ENCODE measurements at places on chromosomes 13 and 19.

DNA sequence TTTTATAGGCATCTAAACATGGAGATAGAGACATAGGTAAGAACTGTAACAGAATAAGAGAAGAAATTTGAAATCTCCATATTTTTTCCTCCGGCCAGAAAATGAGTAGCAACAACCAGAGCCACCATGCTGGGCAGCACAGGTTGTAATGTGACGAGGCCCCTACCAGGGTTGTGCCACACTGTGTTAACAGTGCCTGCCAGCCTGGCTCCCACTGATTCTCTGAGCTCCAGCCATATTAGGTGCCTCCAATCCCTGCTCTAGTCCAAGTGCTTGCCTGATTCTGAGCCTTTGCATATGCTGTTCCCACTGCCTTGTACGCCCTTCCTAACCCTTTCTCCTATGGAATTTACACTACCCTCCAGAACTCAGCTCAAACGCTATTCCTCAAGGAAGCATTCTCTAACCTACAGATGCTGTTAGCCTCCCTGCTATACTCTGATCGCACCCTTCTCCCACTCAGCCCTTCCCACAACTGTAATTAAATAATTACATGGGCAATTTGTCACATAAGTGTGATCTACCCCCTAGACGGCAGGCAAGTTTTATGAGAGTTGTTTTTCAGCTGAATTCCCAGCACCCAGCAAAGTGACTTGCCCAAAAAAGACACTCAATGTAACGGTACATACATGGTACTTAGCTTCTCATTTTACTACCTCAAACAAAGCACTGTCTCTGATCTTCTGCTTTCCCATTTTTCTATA, 37.6 kb upstream of the STARD13 start:
- DNase-seq, result no peak

DNA sequence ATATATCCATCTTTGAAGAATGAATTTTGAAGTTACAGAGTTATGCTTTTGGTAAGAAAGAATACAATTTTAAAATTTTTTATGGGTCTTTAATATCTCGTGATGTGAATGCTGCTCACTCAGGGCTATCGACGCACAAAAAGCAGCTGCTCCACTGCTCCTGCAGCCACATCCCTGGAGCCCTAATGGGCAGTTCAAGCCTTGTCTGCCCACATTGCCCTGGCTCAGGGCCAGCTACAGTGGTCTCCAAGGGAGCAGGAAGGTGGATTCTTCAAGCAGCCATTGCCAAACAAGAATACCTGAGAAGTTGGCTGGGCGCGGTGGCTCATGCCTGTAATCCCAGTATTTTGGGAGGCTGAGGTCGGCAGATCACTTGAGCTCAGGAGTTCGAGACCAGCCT, 85.8 kb downstream of the IPO5 start:
- no peak for DNase-seq

DNA sequence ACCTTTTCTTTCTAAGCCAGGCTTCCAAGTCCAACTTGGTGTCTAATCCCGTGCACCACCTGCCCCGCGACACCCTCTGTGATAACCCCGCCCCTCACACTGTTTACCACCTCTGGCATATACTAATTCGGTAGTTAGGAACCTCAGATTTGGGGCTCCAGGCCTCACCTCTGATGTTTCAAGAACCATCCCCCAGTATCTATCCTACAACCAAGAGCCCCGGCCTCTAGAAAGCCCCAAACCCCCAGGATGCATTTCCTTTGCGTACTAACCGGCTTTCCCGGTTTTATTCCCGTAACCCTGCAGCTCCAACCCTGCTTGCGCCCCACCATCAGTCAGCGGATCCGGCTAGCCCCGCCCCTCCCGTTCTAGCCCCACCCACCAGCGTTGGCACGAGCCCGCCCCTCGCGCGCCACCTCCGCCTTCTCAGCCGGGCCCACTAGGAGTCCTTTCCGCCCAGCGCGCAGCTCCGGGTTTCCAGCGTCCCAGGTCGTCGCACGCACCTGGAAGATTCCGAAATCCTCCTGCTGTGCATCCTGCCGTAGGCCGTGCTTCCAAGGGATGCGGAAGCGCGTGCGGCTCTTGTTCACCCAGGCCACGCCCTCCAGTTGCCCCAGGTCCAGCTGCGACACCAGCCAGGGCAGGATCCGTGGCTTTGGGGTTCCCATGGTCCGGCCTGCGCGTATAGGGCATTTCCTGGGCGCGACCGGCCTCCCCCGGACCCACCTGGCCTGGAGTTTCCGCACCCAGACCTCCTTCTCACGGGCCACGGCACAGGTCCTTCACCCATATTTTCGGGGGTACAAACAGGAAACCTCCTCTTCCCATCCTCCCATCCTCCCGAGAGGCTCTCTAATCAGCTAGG, 1.3 kb downstream of the IRF3 start:
- peak; percentile 83 for DNase-seq

DNA sequence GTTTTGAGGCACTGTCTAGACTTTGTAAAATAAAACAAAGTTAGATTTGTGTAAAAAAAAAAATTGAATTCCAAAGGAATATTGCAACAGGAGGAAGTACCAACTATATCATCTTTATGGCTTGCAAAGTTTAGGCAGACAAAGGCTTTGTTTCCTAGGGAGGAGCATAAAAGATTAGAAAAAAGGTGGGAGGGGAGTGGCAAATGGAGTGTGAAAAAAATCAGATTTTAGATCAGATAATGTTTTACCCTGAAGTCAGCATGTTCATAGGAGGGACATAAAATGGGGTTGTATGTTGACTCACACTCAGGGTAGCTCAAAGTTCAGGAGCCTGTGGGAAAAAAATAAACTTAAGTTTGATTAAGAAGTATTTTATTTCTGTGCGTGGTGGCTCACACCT, 3.7 kb downstream of the ZNF85 start:
- no peak for DNase-seq

DNA sequence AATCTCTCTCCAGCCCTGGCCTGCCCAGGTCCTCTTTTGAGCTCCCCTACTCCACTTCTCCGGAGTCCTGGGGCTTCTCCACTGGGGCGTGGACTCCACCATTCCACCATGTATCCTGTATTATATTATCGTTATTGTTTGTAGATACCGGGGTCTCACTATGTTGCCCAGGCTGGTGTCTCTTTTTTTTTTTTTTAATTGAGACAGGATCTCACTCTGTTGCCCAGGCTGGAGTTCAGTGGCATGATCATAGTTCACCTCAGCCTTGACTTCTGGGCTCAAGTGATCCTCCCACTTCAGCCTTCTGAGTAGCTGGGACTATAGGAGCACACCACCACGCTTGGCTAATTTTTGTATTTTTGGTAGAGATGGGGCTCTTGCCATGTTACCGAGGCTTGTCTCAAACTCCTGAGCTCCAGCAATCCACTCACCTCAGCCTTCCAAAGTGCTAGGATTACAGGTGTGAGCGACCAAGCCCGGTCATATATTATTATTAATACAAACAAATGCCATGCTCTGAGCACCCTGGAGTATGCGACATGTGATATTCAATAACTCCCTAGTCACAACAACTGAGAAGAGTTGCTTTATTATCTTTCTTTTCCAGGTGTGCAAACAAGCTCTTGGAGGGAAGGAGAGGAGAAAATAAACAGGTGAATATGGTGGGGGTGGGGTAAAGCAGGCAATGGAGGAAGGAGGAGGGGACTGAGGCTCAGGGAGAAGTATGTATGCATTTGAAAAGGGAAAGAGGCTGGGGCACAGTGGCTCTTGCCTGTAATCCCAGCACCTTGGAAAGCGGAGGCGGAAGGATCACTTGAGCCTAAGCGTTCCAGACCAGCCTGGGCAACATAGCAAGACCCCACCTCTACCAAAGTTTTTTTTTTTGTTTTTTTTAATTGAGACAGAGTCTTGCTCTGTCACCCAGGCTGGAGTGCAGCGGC, 2.8 kb upstream of the CERS4 start:
- no peak for DNase-seq

- DNase-seq, result no peak
These were observed 15.5 kb downstream of the KASH5 start for GRCh38 chr19:49403404-49404187.

- no peak for DNase-seq
These were observed 222.4 kb downstream of the OLFM4 start for GRCh38 chr13:53250977-53251376.

GRCh38 chr19:40392123-40392522, 2.1 kb upstream of the HIPK4 start:
- no peak for DNase-seq

- DNase-seq, result no peak
These were observed 309.5 kb downstream of the MTUS2 start for GRCh38 chr13:29129616-29130015.

- DNase-seq, result no peak
These were observed 150.8 kb downstream of the FLT1 start for GRCh38 chr13:28344163-28344562.

DNA sequence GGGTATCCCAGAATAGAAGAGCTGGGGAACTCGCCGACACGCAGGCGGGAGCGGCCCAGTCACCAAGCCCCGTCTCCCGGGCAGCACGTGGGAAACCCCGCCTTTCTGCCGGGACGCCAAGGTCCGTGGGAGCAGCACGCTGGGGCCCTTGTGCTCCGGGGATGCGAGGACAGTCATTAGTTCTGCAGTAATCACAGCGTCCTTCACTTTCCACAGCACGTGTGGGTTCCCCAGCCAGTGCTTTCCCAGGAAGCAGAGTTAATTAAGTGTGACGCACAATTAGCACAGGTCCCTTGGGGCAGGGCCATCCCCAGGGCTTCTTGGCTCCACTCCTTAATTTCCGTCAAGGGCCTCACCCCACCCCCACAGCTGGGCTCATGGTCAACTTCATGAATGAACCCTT, 64.3 kb upstream of the C13orf46 start:
- no peak for DNase-seq

GRCh38 chr13:99326012-99326411, 18.8 kb upstream of the GPR183 start:
- no peak for DNase-seq

DNA sequence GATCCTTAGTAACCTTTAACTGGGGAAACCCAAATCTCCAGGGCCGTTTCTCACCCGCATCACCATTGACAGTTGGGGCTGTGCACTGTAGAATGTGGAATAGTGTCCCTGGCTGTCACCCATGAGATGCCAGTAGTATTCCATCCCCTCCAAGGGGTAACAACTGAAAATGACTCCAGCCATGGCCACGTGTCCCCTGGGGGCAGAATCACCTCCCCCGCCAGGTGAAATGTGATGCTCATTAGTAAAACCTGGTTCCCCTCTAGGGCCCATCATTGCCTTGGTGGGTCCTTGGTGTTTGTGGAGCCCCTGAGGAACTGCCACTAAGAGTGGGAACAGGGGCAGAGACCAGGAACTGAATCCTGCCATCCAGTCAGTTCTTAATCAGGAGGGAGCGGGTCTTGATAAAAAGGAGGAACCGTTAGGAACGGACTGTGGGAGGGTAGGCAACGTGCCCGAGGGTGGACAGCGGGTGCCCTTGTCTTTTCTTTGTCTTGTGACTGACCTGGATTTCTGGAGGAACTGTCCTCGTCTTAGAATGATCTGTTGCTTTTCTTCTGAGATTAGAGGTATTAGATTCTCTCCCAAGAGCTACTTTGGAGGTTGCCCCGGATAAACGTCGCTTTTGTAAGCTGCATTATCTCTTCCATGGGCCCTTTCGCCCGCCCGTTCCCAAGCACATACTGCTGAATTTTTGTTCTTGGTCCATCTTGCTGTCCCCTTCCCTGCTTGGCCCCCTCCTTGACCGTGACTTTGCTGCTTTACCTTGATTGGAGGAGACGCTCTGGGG, 3.5 kb downstream of the MYO9B start:
- DNase-seq, result no peak

DNA sequence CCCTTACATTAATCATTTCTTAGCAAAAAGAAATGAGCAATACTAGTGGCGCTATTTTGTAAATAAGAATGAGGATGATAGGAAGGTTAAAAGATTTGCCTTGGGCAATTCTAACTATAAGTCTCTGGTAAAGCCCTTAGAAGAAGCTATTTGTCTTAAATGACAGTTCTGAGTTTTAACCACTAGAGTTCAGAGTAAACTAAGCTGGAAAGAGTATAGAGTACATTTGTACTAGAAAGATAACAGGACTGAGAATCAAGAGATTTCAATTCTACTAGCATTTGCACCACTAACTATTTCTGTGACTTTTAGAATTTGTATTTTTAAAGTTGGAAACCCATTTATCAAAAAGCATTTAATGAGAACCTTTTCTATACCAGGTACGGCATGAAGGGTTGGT, 750.3 kb downstream of the OLFM4 start:
- DNase-seq, result no peak

DNA sequence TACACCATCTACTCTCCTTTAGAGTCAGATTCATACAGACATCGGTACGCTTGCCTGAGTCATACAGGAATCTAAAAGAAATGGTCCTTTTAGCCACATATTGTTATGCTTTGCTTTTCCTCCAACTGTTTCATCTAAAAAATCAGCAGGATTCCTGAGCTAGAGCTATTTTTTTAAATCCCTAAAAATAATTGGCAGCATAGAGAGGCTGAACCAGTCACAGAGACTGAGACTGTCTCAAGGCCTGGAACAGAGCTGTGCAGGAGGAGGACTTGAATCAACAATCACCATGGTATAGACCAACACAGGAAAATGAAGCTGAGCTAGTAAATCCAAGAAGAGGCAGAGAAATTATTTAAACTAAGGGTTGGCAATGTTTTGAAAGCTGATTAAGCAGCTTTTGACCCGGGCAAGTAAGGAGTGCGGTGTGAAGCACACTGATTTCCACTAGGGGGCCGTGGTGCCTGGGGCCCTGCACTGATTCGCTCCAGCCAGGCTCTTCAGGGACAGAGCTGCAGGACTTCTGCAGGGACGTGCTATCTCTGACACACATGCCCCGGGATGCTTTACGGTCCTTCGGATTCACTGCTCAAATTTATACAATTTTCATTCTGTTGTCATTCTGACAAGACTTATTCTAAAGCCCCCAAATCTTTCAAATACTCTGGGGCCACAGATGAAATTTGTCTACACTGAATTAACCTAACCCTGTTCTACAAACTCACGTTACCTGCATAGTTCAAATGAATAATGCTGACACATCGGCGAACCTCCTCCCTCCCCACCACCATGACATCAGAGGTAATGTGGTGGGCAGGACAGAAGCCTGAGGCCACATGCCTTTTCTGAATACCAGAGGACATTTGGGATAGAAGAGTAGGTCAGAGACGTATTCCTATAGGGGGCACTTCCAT, 87.6 kb upstream of the SLC15A1 start:
- DNase-seq, result no peak

- DNase-seq, result no peak
These were observed 1.6 kb downstream of the NACC1 start for GRCh38 chr19:13119627-13120026.

DNA sequence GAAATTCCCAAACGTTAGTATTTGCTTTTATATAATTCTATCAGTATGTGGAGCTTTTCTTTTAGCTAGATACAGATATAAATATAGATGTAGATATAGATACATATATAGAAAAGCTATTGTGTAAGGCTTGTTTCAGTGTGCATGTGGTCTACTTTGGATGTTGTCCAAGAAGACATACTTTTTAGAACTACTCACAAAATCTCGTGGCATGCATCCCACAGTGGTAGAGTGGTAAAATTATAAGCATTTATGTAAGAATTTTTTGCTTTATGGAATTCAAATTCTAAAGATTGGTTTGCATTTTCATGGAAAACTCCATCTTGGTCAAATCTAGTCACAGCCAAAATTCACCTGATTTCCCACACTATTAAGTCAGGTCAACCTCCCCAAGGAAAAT, 880.4 kb downstream of the EFNB2 start:
- DNase-seq, result peak; percentile 18

GRCh38 chr19:35991731-35992450, 3.1 kb upstream of the SDHAF1 start:
- no peak for DNase-seq

All from epithelial cell of prostate (primary cell).